ENCODE measurements at places on chromosomes 11 and 22.

- no peak for DNase-seq
Observed at GRCh38 chr22:47401976-47402770, 639.7 kb downstream of the TBC1D22A start.

- DNase-seq: peak; percentile 4
Observed at GRCh38 chr11:76793391-76794291, 10.5 kb downstream of the TSKU start.

DNA sequence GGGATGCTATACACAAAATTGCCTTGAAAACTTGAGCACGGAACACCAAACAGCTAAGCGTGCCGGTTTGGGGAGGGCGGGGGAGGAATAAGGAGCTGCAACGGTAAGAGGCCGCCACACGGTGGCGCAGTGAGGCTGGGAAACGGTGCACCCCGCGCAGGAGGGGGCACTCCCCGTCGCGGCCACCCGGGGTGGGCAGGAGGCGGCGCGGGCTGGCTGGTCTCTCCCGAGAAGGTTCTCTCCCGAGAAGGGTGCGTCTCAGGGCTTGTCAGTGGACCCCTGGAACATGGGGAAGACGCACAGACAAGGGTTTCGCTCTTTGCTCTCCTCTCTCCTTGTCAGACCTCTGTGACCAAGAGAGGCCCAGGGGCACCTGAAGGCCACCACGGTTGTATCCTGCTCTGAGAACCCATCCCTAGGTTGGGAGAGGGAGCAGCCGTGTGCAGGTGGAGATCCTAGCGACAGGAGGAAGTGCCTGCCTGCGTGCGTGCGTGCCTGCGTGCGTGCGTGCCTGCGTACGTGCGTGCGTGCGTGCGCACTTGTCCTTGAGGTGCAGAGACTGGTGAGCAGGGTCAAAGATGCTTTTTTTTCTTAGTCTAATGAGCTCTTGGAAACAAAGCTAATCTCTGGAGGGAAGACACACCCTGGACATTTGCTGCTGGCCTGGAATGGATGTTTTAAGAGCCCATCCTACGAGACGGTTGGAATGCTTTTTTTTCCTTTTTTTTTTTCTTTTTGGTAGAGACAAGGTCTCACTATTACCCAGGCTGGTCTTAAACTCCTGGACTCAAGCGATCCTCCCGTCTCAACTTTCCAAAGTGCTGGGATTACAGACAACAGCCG, 18.1 kb upstream of the JAM3 start:
- peak; percentile 76 for DNase-seq

- no peak for DNase-seq
Observed at GRCh38 chr11:6708876-6709275, 25.7 kb upstream of the MRPL17 start.

DNA sequence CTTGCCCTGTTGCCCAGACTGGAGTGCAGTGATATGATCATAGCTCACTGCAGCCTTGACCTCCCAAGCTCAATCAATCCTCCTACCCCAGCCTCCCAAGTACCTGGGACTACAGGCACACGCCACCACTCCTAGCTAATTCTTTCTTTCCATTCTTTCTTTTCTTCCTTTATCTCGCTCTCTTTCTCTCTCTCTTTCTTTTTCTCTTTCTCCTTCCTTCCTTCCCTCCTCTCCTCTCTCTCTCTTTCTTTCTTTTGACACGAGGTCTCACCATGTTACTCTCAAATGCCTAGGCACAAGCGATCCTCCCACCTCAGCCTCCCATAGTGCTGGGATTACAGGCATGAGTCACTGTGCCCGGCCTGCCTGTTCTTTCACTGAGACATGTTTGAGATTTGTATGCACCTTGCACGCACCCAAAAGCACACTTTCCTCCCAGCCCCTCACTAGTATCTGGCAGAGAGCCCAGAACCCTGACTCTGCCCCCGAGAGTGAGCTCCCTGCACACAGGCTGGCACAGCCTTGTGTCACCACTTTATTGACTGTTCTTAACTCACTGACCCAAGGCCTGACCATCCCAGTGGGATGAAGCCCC, 56.8 kb downstream of the CD6 start:
- no peak for DNase-seq

- DNase-seq: no peak
Observed at GRCh38 chr11:84887055-84887629, 740.0 kb downstream of the DLG2 start.

DNA sequence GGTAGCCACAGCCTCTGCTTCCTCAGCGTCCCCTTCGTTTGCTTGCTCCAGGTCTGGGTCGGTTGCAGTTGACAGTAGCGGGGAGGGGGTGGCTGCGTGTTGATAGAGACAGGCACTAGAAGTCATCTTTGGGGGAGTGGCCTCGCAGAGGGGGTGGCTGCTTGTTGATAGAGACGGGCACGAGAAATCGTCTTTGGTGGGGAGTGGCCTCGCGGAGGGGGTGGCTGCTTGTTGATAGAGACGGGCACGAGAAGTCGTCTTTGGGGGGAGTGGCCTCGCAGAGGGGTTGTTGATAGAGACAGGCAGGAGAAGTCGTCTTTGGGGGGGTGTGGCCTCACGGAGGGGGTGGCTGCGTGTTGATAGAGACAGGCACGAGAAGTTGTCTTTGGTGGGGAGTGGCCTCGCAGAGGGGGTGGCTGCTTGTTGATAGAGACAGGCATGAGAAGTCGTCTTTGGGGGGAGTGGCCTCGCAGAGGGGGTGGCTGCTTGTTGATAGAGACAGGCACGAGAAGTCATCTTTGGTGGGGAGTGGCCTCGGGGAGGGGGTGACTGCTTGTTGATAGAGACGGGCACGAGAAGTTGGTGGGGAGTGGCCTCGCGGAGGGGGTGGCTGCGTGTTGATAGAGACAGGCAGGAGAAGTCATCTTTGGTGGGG, 328.3 kb downstream of the TBC1D22A start:
- DNase-seq: no peak

DNA sequence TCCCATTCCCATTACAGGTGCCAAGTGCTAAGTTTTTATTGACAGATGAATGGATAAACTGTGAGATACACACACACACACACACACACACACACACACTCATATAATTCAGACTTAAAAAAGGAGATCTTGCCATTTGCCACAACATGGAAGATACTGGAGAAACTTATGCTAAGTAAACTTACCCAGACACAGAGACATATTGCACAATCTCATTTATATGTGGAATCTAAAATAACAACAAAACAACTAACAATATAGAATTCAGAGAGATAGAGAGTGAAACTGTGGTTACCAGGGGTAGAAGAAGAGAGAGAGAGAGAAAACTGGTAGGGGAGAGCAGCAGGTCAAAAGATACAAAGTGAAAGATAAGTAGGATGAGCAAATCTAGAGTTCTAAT, 1.4 kb downstream of the MS4A6E start:
- no peak for DNase-seq

GRCh38 chr11:132742929-132743328, 789.4 kb downstream of the OPCML start:
- no peak for DNase-seq

DNA sequence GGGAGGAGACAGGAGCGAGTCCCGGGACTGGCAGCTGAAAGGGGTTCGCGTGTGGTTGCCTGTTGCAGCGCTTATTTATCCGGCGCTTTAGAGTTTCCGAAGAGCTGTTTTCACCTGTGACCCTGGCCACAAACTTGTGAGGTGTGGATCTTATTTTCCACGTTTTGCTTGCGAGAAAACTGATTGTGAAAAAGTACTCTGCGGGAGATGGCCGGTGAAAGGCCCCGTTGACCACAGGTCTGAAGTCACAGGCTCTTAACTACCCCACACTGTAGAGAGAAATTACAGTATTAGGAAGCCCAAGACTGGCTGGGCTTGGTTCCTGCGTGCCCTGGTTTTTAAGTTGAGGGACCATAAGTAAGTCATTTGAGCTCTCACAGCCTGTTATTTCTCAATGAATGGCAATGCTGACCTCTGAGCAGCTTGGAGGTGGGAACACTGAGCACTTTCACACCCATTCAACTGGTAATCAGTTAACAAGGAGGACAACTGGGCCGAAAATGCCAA, 379 bp upstream of the RAB38 start:
- no peak for DNase-seq
